KG1 (cell line): ENCODE measurements at places on chromosomes 2 and 18.

GRCh38 chr2:85761512-85761944 is 7.7 kb downstream of the ATOH8 start:
- DNase-seq: no peak

GRCh38 chr2:233571001-233571400 is 4.4 kb upstream of the USP40 start:
- DNase-seq: no peak

- peak; percentile 75 for DNase-seq
These were observed 64.3 kb downstream of the BABAM2 start for GRCh38 chr2:27954771-27955383.

GRCh38 chr18:27771571-27771970 is 405.4 kb downstream of the CDH2 start:
- DNase-seq: no peak

GRCh38 chr2:71452565-71452964 is 796 bp upstream of the DYSF start:
- no peak for DNase-seq

DNA sequence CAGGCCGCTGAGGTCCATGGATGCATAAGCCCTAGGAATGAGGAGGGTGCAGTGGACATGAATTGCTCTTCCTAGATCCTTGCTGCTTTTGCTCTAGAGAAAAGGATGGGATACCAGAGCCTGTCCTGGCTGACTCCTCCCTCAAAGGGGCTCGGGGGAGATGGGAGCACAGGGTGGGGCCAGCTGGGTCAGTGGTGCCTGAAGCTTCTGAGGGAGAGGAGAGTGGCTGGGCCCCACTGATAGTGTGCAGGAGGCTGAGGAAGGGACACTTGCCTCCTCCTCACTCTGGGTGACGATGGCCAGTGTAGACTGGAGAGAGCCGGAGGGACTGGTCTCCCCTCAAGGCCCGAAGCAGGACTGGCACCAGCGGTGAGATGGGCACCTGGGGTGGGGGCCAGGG is at the start of gene NT5DC4:
Gene NT5DC4 (plus strand): TSS at position 236 of the 400 bp plus-strand sequence. CDS start 60 bp downstream, at position 296.
- no peak for DNase-seq

GRCh38 chr2:118850168-118850900 is 2.9 kb upstream of the EN1 start:
- no peak for DNase-seq

DNA sequence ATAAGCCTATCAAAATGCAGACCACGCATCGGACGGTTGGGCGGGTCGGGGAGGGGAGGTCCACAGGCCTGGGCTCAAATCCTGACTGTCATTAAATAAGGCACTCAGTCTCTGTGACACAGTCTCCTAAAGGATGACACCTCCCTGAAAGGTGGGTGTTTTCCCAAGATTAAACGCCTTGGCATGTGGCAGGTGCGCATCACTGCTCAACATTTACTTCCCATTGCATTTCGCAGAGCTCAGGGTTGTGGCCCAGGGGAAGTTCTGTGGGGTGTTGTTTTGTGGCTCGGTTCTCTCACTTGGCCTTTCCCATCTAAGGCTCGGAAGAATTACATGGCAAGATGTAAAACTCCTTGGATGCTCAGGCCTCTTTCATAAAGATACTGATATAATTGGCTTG is 107.4 kb downstream of the NCK2 start:
- DNase-seq: no peak

DNA sequence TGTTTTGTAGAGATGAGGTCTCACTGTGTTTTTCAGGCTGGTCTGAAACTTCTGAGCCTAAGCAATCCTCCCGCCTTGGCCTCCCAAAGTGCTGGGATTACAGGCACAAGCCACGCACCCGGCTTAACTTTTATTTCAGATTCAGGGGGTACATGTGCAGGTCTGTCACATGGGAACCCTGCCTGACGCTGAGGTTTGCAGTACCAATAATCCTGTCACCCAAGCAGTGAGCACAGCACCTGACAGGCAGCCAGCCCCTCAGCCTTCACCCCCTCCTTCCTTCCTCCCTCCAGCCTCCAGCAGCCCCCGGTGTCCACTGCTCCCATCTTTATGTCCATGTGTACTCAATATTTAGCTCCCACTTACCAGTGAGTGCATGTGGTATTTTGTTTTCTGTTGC is 46.0 kb upstream of the RPL31 start:
- DNase-seq: no peak

GRCh38 chr2:112995346-112995920 is 9.8 kb upstream of the IL36A start:
- no peak for DNase-seq

GRCh38 chr2:239005586-239005985 is 157.7 kb downstream of the TWIST2 start:
- no peak for DNase-seq

DNA sequence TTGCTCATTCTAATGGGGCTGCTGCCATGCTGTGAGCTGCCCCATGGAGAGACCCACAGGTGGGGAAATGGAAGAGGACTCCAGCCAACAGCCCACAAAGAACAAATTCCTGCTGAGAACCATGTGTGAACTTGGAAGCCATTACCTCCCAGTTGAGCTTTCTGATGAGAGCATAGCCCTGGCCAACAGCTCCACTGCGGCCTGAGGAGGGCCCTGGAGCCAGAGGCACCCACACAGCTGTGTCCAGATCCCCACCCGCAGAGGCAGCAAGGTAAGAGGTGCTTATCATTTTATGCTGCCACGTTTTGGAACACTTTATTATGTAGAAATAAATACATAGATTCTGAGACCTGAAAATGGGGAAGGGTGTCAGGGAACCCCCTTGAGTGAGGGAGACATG is 44.2 kb upstream of the OTOS start:
- DNase-seq: no peak

DNA sequence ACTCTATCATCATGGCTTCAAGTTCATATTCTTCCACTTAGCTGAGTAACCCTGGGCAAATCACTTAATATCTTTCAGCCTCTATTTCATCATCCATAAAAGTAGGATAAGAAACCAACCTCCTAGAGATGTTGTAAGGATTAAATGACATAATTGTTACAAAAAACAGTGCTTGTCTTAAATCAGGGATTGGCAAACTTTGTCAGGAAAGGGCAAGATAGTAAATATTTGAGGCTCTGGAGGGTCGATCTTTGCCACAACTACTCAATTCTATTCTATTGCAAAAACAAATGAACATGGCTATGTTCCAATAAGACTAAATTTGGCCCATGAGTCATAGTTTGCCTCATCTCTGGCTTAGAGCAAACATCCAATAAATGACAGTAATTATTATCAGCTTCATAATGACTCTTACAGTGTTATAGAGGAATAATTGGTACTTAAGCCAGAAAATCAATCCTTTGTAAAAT is 184.7 kb downstream of the SATB2 start:
- no peak for DNase-seq

DNA sequence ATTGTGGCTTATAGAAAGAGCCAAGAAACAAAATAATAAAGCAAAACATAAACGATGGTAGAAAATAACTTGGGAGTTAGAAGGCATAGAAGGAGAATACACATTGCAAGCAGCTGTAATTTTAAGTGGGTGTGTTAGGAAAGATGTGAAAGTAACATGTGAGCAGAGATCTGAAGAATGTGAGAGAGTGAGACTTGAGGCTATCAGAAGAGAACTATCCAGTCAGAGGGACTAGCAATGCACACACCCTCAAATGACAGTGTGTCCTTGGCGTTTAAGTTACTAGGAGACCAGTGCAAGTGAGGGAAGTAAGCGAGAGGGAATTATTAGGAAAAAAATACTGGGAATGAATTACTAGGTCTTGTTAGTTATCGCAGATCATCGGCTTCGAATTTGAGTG is 304.9 kb downstream of the DSEL start:
- no peak for DNase-seq

DNA sequence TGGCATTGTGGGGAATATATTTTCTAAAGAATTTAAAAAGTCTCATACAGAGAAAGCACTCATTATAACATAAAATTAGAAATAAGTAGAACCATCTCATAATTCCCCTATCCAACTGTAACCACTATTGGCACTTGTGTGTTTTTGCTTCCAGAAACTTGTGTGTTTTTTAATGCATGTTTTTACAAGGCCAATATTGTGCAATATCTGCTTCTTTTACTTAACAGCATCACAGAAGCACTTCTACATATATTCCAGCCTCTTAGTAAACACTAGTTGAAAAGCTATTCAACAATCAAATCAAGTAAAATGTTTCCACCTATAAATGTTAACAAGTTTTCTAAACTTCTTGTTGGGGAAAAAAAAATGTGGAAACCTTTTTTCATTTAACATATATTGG is 132.7 kb downstream of the LRP2 start:
- no peak for DNase-seq

DNA sequence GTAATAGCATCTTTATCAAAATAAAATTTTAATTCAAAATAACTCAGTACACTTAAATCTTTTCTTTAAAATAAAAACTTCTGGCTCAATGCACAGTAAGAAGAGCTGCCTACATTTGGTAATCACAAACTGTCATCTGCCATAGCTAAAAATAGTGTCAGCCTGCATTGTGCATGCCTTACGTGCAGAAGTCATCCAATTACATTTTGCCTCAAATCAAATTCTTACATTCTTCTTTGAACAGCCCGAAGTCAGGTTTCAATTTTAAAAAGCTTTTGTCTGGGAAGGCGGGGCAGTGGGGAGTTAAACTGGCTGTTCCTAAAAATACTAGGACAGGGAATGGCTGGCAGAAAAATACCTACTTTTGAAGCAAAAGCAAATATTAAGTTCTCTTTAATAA is 51.1 kb downstream of the RTN4 start:
- no peak for DNase-seq

DNA sequence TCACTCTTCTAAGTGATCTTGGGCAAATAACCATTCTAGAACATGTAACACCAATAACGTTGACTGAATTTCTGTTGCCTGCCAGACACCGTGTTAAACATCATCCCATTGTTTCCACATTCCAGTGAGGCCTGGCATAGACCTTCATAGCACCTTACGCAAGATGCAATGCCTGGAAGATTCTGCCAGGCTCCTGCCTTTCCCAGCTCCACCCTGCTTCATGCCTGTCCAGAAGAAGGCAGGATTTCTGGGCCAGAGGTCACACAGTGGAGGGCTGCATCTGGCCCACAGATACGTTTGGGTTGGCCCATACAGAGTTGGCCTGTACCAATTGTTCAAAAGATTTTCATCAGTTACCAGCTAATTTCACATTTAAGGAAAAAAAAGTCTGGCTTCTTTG is 46.3 kb downstream of the EN1 start:
- DNase-seq: no peak

DNA sequence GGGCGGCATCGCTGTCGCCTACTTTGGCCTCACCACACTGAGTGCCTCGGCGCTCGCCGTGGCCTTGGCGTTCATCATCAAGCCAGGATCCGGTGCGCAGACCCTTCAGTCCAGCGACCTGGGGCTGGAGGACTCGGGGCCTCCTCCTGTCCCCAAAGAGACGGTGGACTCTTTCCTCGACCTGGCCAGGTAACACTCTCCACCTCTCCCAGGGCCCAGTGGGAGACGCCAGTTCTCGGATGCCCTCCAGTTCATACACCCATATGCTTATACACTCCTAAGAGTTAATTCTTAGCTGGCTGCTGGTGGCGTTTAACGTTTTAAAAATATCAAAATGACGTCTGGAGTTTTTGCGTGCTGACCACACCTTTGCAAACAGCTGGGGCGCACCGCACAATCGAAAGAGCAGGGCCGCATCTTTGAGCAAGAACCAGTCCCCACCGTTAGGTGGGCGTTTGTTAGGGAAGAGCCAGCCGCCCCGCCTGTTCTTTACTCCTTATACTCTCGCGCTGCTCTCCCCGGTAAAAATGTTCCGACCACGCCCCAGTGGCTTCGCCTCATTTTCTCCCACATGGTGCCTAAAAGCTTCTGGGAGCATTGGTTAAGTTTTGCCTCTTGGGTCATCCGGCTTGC is 899 bp downstream of the SLC1A4 start:
- no peak for DNase-seq

- DNase-seq: peak; percentile 42
These were observed 47.5 kb downstream of the PTGR3 start for GRCh38 chr18:75161256-75162028.

DNA sequence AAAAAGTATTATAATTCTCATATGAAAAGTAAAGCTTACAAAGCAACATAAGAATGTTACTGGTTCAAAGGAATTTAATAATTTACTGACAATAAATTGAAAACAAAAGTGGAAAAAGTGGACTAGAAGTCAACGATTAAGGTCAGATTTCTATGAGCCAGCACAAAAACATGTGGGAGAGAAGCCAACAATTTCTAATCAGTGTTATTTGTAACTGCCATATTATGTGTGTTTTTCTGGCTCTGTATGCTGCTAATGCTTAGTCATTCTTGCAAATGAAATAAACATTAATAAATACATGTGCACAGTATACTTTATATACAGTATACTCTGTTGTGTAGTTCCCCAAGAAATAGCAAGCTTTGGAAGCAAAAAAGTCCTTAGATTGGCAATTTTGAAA is 301.3 kb upstream of the RGPD4 start:
- DNase-seq: no peak

- DNase-seq: no peak
These were observed 19.0 kb upstream of the SIX2 start for GRCh38 chr2:45028276-45028675.

GRCh38 chr2:70314640-70315039 is 12.8 kb upstream of the FAM136A start:
- DNase-seq: no peak

- DNase-seq: no peak
These were observed 6.5 kb downstream of the NAGK start for GRCh38 chr2:71074893-71075395.

- no peak for DNase-seq
These were observed 262.5 kb downstream of the ZNF521 start for GRCh38 chr18:25089470-25089869.

- no peak for DNase-seq
These were observed 90.3 kb downstream of the MAPRE2 start for GRCh38 chr18:35131387-35132020.

- DNase-seq: no peak
These were observed 220.8 kb downstream of the TFCP2L1 start for GRCh38 chr2:121064186-121064585.

GRCh38 chr2:235052514-235053354 is 100.9 kb downstream of the SH3BP4 start:
- no peak for DNase-seq

DNA sequence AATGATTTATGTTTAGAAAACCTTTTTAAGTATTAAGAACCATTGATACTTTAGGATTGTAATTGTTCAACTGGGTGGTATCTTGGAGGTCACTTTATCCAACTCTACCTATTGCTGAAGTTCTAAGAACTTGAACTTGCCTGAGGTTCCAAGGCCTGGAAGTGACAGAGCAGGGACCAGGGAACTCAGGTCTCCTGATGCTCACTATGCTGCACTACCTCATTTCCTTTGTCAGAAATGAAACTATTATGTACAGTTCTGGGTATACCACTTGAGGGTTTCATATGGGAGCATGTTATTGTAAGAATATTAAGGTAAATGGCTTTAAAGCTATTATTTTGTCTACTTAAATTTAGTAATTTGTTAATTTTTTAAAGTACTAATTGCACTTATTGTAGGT is 3.0 kb downstream of the MBD5 start:
- no peak for DNase-seq

GRCh38 chr2:21748501-21748900 is 624.7 kb downstream of the TDRD15 start:
- no peak for DNase-seq

DNA sequence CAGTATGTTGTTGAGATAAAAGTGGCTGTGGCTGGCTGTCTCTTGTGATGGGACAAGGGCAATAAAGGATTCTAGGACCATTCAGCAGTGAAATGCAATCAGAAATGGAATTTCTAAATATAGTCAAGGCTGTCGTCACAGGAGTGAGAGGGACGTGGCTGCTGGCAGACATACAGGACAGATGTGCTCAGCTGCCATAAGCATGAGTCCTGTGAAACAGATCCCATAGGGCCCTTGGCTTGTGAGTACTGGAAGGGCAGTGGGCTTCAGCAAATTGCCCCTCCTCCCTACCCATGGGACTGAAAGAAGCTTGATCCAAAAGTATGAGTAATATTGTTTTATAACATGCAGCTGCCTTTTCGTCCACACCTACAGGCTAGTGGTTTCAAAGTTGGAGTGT is 4.2 kb upstream of the CNNM3 start:
- DNase-seq: no peak
